ENCODE measurements at places on chromosomes 4 and X.

DNA sequence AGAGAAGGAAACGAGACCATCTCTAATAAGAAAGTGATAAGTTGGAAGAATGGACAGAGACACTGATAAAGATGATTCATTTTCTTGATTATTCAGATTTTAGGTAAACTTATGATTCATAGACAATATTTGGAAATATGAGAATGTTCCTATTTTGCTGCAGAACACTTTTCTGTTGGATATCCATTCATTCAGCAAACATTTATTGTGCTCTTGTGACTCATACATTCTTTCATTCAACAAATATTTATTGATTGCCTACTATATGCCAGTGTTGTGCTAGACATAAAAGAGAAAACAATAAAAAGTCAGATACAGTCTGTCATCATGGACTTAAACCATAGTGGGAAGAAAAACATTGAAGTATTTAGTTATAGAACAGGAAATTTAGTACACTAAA lies 1232.0 kb downstream of the STIM2 start:
- DNase-seq = no peak

DNA sequence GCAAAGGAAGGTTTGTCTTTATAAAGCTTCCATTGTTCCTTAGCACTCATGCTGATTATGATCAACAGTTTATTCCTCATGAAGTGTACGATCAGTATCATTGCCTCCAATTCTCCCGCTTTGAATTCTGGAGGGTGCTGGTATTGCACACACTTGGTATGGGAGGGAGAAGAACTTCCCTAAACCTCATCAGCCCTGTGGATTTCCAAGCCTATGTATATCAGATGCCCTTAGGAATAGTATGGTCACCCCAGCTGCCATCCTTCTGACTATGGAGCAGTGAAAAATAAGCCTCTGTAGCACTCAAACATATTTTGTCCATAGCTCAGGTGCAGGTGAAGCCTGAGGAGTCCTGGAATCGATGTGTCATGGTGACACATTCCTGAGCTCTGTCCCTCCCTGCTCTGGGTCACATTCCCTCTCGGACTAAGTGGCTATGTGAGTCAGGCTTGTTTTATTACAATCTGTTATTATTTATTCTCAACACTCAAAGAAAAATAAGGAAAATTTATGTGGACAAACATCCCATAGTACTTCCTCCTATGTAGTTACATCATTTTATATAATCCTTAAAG lies 2.0 kb upstream of the ZDHHC9 start:
- DNase-seq = no peak

- no peak for DNase-seq
These were observed 106.7 kb downstream of the ADRA2C start for GRCh38 chr4:3872834-3873313.

DNA sequence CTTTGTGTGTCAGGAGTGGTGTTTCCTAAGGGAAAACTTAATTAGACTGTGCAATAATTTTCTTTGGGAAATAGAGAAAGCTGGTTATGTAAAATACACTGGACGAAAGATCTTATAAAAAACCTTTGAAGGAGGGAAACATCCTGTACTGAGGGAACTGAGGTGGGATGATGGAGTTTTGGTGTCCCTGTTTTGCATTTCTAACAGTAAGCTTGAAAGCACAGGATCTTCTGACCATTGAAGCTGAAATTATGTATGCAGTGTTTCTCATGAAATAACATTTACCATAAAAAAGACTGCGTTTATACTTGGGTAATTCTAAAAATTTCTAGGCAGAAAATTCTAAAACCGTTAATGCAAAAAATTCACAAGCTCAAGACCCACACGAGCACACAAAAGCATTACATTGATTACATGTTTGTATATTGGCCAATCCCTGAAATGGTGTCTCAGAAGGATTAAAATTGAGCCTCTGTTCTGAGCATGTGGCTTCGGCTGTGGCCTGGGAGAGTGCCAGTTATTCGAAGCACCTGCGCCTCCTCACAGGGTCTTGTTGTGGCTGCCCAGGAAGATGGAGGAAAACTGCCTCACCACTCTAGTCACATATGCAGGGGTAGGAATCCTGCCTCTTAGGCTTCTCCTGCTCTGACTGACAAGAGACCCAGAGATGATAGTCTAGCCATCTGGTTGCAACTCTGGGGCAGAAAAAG lies 49.5 kb downstream of the JADE3 start:
- no peak for DNase-seq

GRCh38 chrX:27740933-27741332 lies 66.9 kb upstream of the MAGEB10 start:
- DNase-seq = no peak

DNA sequence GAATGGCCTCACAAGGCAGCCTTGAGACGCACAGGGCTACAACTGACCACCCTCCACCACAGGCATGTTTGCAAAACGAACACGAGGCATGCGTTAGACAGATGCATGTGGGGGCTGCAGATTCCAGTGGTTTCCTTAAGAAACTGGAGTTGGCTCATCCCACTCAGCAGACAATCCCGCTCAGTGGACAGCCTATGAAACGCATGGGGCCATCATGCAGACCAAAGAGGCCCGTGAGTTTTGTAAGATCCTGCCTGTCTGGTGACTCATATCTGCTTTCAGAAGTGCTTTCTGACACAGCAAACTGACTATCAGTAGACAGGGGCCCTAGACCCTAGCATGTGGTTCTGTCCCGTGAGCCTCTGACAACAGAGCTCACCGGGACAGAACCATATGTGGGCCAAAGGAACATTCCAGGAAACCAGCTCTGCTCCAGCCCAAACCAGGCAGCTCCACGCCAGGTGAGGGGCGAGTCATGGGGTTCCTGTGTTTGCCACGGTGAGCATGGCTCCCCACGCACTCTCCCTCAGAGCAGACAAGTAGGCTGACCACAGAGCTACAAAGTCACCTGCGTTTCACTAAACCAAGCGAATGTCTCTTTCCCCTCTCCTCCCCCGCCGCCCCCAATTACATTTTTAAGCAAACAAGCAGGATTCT lies 74.4 kb downstream of the MTMR1 start:
- DNase-seq = no peak

DNA sequence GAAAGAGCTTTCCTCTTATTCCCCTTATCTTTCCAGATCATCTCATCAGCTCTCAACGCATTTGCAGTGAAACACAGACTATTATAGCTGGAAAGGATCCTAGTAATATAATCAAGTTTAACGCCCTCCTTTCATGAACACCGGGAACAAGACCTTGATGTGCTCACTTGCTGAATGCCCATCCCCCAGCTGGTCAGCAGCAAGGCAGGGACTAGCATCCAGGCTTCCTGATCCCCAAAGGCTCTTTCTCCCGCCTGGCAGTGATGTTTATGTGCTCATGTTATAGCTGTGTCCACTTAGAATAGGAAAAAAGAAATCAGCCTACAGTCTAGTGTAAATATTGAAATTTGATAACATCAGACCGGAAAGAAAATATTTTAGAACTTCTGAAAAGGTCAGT lies 24.6 kb downstream of the GPC4 start:
- no peak for DNase-seq

GRCh38 chr4:83831588-83831987 lies 295.7 kb downstream of the GPAT3 start:
- DNase-seq = no peak

- no peak for DNase-seq
These were observed 236.1 kb upstream of the LDB2 start for GRCh38 chr4:17134565-17134964.

GRCh38 chr4:122259849-122260248 lies 107.7 kb downstream of the BLTP1 start:
- DNase-seq = no peak

DNA sequence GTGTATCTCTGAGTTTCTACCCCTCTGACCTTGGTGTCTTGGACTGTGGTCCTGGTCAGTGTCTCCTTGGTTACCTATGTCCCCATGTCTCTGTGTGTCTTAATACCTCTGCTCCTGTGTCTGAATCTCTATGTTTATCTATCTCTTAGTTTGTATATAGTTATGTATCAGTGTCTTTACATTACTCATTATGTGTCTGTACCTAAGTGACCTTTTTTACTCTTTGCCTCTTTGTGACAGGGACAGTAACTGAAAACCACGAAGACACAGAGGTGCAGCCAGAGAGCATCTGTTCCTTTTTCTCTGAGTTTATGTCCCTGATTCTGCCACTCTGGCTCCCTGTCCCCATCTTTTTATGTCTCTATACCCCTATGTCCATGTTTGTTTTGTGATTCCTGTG lies 49.4 kb downstream of the ITIH6 start:
- DNase-seq = no peak

GRCh38 chr4:86443495-86443894 lies 83.6 kb upstream of the MAPK10 start:
- DNase-seq = no peak

- DNase-seq = no peak
These were observed 245.2 kb upstream of the DIPK2B start for GRCh38 chrX:45445745-45446412.

DNA sequence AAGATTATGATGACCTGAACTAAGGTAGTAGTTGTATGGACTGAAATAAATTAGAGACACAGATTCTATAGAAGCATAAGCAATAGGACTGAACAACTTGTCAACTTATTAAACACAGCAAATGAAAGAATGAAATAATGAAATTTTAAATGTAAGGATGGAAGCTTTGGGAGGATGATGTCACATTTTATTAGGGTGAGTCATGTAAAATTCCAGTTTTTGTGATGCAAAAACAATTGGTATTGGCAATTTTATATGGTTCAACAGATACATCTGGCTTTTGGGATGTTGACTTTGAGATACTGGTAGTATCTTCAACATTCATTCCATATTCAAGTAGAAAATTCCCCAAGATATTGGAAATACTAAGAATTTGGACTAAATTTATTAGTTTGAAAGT lies 72.7 kb upstream of the IL15 start:
- no peak for DNase-seq

- no peak for DNase-seq
These were observed 107.3 kb downstream of the ARHGAP10 start for GRCh38 chr4:147839200-147839599.

- no peak for DNase-seq
These were observed 114.6 kb downstream of the TBCK start for GRCh38 chr4:106201373-106201772.

DNA sequence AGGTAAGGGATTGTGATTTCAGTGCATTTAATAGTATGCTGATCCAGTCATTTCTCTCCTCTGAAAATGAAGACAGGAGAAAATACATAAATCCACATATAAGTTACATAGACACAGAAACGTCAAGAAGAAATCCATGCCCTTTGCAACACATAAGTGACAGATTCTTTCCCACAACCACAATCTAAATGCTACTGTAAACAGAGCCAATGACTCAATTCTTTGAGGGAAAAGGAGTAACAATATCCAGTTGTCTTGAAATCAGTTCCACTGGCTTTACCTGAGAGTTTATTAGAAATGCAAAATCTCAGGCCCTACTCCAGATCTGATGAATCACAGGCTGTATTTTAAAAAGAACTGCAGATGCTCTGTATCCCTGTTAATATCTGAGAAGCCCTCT lies 66.4 kb downstream of the ARAP2 start:
- no peak for DNase-seq

DNA sequence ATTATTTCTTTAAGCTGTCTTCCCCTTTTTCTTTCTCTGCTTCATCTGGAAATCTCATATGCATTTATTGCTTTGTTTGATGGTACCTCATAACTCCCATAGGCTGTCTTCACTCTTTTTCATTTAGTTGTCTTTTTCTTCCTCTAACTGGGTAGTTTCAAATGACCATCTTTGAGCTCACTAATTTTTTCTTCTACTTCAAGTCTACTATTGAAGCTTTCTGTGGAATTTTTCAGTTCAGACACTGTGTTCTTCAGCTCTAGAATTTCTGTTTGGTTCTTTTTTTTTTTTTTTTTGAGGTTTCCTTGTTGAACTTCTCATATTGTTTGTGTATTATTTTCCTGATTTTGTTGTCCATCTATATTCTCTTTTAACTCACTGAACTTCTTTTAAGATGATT lies 23.0 kb downstream of the CASK start:
- DNase-seq = no peak

DNA sequence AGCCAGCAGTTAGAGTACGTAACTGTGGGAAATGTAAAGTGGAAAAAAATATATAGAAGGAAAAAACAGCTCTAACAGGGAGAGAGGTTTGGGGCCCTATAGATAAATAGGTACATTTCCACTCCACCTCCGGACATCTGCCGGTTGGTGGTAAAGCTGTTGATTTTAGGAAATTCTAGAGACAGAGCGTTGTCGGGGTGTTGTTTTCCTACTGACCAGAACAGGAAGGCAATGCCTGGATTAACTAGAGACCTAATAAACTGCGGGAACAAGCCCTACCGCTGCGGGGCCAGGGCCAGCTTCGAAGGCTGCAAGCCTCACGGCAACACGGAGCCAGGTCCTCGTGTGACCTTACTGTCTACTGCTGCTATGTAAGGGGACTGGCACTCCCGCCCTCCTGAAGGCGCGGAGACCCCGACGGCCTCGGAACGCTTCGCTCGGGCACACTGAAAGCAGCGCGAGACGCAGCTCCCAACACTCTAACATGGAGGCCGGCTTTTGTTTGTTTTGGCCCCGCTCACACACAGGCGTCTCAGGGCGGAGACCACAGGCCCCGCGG lies 702 bp upstream of the CDKN2AIP start:
- no peak for DNase-seq

DNA sequence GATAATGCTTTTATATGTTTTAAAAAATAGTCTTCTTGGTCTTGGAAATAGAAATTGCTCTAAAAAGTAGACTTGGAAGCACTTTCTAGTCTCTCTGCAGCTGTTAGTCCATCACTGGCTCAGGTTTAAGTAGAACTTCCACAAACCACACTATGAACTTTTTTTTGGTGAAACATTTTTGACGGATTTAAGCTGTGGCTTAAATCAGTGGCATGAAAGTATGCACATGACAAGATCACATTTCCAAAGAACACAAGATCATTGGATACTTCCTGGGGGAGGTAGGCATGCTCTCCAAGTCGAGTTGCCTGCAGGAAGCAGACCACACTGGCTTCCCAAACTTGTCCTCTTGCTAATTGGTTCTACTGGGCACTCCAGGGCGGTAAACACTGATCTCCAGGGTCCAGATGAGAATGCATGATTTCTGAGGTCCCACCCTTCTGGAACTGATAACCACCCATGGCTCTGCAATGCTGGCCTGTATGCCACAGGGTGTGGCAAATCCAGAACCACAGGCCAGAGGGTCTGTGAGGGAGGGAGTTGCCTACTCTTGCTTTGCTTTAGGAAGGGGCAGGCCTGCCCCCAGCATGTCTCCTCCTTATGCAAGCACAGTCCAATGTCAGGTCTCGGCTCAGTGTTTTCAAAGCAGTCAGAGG lies 331.9 kb upstream of the SFRP2 start:
- DNase-seq = no peak

- DNase-seq = no peak
These were observed 20.1 kb downstream of the SH3TC1 start for GRCh38 chr4:8219236-8219635.

DNA sequence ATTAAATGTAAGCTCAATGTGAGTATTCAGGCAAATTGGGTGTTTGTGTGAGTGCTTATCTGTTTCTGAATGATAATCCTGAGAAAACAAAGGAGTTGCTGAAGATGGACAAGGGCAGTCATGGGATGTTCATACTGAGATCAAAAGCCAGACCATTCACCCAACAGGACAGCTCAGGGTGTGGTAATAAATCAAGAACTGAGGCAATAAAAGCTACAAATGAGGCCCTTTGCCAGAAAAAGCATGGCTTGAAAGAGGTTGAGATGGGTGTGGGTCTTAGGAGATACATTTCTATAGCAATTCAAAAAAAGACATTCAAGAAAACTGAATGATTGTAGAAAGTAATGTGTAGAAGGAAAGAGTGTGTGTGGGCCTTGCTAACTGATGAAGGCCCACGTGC lies 425.8 kb upstream of the BOD1L1 start:
- DNase-seq = no peak
